Neural crest cell (in vitro differentiated cells): ENCODE measurements at places on chromosomes 5 and 9.

DNA sequence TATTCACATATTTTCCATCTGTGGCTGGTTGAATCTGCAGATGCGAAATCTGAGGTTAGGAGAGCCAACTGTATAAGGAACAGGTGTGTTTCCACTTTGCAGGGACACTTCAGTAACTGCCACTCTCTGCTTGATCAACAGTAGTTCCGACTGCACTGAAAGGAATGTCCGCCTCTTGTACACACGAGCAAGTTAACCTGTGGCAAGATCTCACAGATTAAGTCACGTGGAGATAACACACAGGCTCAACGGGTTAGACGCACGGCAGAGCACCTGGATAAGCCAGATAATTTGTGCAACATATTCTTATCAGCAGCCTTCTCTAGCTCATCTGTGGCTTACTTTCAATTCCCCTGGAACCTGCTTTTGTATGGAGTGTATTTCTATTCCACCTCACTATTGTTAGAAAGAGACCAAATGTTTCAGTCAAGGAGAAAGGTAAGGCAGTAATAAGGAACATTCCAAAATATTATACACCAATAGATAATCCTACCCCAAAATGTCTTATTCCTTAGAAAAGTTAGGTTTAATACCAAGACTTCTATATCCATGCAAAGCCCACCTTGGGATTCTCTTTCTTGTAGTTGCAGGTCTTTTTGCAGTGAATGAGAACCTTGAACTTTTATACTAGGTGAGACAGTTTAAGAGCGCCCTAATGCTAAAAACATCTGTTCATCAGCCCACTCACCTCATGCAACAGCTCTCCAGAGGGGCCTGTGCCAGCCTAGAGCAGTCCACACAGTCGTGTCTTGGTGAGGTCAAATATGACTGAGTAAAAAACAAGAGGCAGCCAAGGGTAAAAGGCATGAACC lies 6.5 kb upstream of the C9 start:
- DNase-seq = no peak

GRCh38 chr9:110750272-110750671 lies 81.7 kb downstream of the MUSK start:
- no peak for DNase-seq

- DNase-seq = no peak
Observed at GRCh38 chr5:82425591-82425990, 147.4 kb upstream of the RPS23 start.

- no peak for DNase-seq
Observed at GRCh38 chr5:68803881-68804319, 289.9 kb upstream of the SLC30A5 start.

DNA sequence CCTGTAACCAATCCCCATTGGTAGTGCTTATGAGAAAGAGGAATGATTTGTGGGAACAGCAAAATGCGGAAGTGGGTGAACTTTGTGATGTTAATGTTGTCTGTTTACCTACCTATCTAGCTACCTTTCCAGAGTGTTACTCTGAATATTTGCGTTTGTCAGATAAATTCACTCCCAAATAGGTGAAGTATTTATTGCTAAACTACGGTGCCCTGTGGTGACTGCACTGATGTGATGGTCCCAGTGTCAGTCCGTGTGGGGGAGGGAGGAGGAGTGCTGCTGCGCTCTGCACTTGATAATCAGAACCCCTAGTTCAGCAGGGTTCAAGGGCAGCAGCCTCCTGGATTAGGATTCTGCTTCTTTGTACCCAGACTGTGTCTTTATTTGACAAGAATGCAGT lies 55.3 kb downstream of the TJP2 start:
- no peak for DNase-seq

GRCh38 chr9:137429974-137430722 lies 7.0 kb downstream of the NOXA1 start:
- DNase-seq = no peak

- no peak for DNase-seq
Observed at GRCh38 chr9:133568186-133568585, 33.7 kb downstream of the ADAMTSL2 start.
